Cerebellar nuclear complex (tissue), 1 donor: ENCODE measurements at places on chromosomes 4 and X.

GRCh38 chr4:156948133-156948532 is 23.5 kb downstream of the PDGFC start:
- DNase-seq: no peak

DNA sequence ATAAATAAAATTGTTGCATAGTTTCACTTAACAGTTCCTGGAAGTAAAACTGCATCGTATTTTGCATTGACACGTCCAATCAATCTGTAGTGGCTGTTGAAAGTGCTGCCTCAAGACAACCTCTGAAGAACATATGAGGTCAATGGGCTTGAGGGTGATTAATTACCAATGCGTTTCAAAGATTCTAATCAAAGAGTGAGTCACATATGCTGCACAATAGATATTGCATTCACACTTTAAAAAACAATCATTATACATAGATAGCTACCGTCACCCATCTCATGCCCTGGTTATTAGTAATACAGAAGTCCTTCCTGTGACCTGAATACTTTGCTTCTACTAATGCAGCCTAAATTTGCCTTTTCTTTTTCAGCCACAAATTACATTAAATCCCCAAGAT is 743.3 kb upstream of the SLIT2 start:
- no peak for DNase-seq

- no peak for DNase-seq
Measured at GRCh38 chrX:21770631-21771321, 12.9 kb upstream of the SMPX start.

DNA sequence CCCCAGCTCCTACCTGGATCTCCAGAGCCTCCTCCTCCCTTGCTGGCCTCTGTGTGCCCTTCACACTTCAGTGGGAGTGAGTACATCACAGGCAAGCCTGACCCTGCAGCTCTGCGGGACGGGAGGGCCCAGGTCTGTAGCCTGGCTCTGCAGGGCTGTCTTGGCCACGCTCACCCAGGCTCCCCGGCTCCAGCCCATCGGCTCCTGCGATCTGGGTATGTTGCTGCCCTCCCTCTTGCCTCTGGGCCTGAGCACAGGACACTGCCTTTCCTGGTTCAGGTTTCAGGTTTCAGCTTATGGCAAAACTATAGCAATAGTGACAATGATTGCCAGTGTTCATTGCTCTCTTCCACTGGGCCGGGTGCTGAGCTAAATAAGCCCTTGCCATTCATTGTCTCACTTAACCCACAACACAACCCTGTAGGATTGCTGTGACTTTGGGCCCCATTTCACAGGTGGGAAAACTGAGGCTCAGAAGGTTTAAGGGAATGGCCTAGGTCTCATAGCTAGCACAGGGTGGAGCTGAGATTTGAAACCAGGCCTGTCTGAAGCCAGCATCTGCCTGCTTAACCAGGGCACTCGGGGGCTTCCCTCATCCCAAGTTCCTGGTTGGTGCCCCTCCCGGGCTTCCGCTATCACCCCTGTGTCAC is 44.6 kb upstream of the SORCS2 start:
- DNase-seq: no peak

DNA sequence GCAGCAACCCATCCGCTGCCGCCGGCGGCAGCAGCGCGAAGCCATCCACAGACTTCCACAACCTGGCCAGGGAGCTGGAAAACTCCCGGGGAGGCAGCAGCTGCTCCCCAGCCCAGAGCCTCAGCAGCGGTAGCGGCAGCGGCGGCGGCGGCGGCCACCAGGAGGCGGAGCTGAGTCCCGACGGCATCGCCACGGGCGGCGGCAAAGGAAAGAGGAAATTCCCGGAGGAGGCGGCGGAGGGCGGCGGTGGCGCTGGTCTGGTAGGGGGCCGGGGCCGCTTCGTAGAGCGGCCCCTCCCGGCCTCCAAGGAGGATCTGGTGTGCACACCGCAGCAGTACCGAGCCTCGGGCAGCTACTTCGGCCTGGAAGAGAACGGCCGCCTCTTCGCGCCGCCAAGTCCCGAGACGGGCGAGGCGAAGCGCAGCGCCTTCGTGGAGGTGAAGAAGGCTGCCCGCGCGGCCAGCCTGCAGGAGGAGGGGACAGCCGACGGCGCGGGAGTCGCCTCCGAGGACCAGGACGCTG is 4.9 kb downstream of the PRDM8 start:
- DNase-seq: no peak

DNA sequence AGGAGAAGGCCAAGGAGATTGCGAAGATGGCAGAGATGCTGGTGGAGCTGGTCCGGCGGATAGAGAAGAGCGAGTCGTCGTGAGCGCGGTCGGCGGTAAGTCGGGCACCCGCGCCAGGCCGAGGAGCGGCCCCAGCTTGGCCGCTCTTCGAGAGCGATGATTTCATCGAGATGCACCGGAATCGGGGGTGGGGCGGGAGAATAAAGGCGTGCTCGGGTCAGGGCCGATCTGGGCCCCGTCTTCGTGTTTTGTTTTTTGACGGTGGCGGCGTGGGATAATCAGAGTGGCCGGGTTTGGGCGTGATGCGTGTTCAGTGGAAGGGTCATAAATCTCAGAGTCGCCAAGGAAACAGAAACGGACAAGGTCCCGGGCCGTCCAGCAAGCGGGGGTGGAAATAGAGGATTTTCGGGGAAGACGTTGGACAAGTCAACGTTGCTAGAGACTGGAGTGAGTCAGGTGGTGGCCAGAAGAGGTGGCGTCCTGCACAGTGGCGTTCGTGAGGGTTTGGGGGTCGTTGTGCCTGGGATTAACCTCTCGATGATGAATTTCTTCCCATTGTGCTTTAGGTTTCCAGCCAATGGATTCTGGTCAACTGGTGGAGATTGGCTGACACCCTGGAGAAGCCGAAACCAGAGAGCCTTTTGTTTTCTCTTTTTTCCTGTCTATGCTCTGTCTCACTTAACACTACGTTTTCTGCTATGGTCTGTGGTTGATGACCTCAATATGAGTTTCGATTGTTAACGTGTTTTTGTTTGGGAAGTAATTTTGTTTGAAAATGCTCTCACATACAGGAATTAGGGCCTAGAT is 882 bp downstream of the MRFAP1 start:
- no peak for DNase-seq
